ENCODE measurements at places on chromosomes 7 and 10.
A peak's percentile ranks its signal among the peaks of the same experiment; 100 is the strongest.

DNA sequence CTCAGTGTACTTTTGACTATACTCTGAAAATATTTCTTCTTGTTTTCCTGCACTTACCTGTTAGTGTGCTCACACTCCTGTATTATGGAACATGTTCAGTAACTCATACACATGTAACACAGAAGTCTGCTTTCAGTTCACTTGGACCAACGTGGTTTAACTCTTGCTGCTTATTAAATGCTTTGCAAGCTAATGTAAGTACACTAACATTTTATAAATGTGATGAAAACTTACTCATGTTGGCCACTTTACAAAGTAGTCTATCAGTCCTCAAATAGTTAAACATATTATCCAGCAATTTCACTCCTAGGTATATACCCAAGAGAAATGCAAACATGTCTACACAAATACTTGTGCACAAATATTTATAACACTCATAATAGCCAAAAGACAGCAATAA, 98.4 kb downstream of the UBE2H start:
- no peak for DNase-seq

DNA sequence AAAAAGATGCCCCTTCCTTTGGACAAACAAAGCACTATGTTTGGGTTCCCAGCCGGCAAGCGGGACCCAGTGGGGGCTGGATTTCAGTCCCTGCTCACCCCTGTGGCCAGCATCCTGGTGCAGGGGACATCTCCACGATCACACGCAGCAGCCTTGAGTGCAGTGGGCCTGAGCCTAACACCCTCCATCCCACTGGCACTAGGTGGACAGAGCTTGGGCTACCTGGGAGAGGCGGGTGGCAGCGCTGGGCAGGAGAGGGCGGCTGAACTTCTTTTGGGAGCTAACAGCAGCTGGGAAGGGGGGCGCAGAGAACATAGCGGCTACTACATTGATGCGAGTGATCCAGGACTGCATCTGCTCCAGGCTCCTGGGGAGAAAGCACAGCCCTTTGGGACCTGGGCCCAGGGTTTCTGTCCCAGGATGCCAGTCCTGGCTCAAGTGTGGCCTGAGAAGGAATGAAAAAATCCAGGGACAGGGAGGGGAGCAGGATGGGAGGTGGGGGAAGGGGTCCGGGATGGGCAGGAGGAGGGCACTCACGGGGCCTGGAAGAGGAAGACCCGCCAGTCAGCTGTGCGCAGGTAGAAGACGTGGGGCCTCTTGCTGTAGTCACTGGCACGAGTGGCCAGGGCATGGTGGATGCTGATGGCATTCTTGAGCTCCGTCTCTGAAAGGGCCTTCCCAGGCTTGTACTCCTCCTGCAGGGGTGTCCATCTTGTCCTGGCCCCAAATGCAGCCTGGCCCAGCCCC, 9.0 kb downstream of the NFKB2 start:
- DNase-seq, result no peak

DNA sequence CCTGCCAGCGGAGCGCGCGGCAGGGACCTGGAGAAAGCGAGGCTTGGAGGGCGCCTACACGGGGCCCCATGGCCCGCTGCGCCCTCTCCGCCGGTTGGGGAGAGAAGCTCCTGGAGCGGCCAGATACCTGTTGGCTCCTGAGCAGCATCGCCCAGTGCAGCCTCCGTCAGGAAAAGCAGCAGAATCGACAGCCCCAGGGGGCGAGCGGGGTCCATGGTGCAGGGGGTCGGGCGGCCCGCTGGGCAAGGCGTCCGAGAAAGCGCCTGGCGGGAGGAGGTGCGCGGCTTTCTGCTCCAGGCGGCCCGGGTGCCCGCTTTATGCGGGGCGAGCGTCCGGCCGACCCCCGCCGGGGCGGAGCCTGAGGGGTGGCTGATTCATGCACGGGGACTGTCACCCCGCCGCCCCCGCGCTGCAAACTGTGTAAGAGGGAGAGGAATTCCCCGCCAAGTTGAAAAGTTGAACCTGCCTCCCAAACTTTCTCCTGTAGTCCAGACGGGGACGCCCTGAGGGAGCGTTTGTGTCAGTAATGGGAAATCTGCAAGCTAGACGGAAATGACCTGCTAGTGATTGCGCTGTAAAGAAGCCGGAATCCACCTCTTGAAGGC, at the start of gene TFPI2:
TFPI2 (minus strand) TSS at position 290 of the 605 bp plus-strand sequence; CDS start at position 215, 75 bp downstream.
- DNase-seq, result peak; percentile 20

DNA sequence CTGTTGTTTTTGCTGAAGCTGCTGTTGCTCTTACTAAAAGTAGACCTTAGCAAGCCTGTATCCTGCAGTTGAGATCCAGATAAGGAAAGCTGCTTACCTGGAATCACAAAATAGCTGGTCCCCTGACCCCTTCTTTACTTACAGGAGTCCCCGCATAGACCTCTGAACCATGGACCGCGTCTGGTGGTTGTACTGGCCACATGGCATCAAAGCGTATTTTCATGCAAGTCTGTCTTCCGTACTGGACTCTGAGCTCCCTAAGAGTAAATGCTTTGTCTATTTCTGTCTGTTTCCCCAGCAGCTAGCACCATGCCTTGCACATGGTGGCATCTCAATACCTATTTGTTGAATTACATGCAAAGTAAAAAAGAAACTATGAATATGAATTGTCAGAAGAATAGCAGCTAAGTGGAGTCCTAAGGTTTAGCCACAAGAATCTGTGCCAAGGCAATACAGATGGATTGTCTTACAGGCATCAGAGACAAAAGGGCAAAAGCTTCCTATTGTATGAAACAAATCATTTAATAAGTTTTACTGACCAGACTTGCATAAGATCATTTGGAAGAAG, 159.2 kb downstream of the PAXIP1 start:
- no peak for DNase-seq

DNA sequence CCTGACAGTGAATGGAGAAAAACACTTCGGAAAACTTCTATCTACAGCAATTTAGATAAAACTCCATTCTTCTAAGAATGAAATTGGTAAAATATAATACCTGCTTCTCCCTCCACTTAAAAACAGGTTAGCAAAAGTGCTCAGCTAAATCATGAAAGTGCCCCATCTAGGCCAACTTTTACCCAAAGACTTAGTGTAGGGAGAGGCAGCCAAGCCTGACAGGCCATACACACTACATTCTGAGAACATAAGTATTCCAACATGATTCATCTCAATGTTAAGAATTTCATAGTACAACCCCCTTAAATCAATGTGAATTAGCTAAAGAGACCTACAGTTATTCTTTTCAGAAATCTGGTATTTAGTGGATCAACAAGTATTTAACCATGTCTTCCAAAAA, 7.2 kb downstream of the FAM3C start:
- no peak for DNase-seq

- no peak for DNase-seq
Measured at GRCh38 chr10:27285093-27285492, 44.5 kb upstream of the ACBD5 start.

GRCh38 chr7:120554960-120555571, 282.1 kb downstream of the KCND2 start:
- no peak for DNase-seq

GRCh38 chr10:10489805-10490571, 527.7 kb upstream of the CELF2 start:
- no peak for DNase-seq

DNA sequence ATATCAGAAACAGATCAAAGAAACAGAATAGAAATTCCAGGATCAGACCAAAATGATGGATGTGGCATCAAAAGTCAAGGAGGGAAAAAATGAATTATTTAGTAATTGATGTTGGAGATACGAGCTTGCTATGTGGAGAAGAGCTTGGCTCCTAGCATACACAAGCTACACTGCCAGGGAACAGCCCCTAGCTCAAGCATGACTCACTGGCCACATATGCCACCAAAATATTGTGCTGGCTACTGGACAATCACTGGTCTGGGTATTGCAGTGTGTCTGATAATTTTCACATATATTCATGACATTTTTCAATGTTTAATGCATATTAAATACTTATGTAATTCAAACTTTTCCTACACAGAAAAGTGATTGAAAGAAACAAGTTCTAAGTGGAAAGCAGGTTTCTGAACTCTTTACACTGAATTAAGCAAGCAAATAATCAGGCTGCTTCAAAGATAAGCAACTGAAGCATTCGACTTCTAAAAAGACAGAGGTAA, 59.3 kb downstream of the OAT start:
- no peak for DNase-seq

GRCh38 chr7:46360811-46361210, 439.7 kb upstream of the IGFBP3 start:
- DNase-seq, result no peak

GRCh38 chr10:8088504-8088903, 34.0 kb downstream of the GATA3 start:
- DNase-seq, result no peak

DNA sequence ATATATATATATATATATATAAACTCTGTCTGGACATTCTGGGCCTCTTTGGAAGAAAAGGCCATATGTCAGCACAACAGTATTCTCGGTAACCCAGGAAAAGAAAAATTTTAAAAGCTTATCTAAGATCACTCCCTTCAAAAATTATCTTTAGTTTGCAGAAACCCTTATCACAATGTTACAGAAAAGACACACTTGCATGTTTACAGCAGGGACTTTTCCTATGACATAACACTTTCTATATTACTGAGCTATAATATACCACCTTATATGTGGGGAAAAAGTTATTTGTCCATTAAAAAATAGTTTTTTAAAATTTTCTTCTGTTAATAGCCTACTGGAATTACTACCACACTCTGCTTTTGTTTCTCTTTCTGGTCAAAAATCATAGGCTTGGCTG, 25.4 kb downstream of the ANKRD61 start:
- DNase-seq, result no peak

DNA sequence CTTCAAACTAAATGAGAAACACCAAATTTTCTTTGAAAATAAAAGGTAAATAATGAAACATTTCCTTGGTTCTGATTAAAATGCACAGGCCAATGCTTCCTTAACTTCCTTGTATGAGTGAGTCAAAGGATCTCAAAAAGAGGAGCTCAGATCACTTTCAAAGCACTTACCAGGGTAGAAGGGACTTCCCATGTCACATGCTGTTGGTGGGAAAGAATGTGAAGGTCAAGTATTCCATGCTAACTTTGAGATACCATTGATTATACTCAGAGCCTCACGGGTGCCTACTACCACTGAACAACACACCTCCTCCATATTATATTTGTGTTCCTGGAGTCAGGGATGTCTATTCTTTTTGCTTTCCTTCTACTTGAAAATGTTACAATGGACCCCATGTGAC, 233.5 kb upstream of the KIAA1217 start:
- DNase-seq, result no peak

DNA sequence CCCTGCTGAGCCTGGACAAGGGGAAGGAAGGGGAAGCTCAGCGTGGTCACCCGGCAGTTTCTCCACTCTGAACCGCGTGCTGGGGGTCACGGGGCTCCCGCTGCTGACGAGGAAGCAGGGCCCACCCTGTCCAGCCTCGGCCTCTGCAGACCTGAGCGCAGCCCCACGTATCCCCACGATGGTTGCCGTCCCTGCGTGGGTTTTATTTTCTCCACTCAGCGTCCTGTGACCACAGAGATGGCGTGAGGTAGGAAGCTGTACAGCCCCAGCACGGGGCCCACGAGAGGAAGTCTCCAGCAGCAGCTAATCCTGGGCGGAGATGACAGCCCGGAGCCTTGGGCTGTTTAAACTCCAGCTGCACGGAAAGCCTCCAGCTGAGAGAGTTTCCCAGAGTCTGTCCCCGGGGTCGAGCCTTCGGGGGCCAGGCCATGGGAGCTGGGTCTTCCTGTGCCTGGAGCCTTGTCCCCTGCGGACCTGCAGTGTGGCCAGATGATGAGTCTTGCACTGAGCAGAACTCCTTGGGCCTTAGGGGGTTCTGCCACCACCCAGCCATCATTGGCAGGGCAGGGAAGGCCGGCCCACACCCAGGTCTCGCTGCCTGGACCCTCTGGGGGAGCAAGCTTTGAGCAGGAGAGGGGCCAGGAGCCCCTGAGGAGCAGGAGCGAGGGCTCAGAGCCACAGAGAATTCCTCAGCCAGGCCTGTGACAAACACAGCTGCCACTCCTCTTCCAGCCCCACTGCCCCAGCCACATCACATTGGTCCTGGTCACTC, 72.8 kb upstream of the FAM20C start:
- no peak for DNase-seq

DNA sequence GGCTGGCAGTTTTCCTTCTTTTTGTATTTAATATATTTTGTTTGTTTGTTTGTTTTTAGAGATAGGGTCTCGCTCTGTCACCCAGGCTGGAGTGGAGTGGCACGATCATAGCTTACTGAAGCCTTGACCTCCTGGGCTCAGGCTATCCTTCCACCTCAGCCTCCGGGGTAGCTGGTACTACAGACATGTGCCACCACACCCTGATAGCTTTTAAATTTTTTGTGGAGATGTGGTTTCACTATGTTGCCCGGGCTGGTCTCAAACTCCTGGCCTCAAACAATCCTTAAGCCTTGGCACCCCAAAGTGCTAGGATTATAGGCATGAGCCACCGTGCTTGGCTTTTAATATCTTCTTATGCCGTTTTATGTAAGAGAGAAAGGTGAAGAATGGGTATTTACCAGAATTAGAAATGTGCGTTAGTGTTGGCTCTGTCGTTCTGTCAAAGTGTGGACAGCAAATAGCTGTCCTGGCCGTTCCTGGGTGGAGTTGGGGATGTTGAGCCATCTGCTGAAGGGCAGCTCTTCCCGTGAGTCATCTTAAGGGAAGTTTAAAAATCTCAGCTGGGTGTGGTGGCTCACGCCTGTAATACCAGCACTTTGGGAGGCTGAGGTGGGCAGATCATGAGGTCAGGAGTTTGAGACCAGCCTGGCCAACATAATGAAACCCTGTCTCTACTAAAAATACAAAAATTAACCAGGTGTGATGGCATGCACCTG, 14.8 kb downstream of the OGDH start:
- DNase-seq, result no peak

DNA sequence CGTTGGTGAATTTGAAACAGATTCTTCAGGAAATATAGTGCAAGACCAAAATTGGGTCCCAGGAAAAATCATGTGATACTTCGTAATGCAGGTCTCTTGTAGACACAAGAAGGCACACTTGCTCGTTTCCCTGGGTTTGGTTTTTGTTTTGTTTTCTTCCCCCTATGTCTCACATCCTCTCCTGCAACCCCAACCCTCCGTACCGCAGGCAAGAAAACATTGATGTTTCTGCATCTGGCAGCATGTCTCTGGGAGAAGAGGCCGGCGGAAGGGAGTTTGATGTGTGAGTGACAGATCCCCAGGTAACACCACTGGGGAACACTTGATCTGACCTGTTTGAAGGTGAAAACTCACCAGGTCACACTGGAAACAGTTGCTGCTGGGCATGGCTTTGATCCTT, 718.5 kb downstream of the AUTS2 start:
- DNase-seq, result no peak

DNA sequence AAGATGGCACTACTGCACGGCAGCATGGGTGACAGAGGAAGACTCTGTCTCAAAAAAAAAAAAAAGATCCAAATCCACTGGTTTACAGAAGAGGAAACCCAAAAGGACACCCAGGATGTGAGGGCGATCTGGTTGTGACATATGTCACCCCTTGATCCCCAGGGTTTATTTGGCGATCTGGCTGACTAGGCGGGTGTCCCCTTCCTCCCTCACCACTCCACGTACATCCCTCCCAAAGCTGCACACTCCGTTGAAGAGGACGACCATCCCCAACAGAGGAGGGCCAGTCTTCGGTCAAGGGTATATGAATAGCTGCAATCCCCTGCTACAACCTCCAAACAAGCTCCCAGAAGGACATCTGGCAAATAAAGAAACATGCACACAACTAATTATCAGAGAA, 111.6 kb downstream of the HTR5A start:
- no peak for DNase-seq

Data from memory B cell (primary cell).